Muscle of leg (tissue), 16 donors: ENCODE measurements at places on chromosomes 12 and 14. TPM values are rescaled to one million over a fixed set of nuclear protein-coding genes. Genes with fewer than 3 reads are reported as not detected.

DNA sequence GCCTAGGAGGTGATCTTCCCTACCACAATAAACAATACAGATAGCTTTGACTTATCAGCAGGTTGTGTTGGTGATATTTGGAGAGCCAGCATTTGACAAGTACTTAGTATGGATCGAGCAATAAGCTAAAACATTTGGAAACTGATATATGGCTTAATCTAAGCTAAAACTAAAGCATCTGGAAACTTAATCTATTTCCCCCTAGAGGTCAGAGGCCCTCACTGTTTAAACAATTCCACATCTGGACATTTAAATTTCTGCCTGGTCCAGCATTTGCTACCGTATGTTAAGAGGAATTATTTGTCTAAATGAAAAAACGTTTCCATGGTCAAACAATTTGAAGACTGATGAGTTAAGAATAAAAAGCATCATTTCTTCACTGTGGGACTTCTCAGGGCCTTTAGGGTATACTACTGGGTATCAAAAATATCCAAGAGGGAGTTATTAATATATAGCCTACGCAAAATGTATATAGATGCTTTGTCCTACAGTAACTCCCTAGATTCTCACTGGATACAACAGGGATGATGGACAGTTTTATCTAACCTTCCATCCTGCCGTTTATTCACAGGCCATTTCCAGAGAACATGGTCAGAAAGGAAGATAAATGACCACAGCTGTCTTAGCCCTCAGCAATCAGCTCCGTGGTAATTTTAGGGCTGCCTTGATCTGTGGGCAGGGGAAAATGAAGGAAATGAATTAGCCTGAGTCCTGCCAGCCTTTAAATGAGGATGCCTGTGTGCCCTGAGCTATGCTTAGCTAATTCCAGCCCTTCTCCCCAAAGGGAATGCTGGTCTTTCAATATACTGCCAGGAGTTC is 135.4 kb upstream of the NUDT4 start:
- DNase-seq, result peak; percentile 69

GRCh38 chr12:120767071-120768024 is 41.7 kb downstream of the ACADS start:
- no peak for DNase-seq

DNA sequence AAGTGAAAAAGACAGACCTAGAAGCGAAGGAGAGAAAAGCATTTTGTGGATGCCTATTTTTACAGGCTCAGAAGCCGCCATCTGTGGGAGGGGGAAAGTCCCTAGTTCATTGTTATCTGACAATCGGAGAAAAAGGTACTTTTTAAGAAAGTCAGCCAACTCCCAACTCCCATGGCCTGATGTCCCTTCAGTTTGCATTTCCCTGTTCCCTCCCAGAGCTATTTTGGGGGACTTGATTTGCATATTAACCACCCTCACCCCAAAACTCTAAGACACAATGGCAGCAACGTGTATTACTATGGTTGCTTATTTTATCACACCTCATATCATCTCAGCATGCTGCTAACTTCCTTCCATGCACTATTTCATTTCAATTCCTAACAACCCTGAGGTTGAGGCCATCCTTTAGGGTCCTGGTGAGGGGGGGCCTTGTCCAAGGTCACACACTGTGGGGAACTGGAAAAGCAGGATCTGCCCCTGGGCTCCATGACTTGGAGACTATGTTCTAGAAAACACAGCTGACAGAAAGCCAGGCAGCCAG is 18.7 kb downstream of the HVCN1 start:
- DNase-seq, result no peak

DNA sequence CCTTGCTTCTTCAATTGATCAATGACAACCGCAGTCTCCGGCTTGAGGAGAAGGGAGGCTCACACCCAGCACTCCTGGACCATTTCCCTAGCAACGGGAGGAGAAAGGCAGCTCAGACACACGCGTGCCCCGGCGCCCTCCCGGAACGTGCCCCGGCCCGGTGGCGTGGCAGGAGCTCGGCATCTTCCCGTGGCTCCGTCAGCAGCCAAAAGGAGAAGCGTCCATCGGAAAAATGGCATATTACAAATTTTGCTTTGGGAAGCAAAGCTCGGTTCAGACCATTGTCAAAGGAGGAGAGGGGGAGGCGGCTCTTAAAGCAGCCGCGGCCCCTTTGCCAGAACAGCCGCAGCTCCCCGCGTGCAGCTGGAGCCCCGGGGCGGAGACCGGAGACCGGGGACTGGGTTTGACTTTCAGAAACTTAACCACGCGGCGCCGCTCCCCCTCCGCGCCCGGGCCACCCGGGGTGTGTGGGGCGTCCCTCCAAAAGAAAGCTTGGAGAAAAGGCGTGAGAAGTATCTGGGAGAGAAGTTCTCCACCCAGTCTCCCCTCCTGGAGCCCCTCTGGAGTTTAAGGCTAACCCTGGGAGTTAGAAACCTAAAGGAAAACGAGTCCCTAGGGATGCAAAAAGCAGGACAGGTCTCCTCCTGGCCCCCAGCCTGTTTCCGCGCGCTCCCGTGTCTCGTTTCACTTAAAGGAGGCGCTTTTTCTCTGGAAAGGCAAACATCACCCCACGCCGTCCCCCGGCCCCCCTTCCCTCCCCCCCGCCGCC is 545 bp downstream of the PPFIA2 start:
- peak; percentile 83 for DNase-seq

GRCh38 chr14:71116568-71117122 is 209.4 kb downstream of the PCNX1 start:
- DNase-seq, result no peak

DNA sequence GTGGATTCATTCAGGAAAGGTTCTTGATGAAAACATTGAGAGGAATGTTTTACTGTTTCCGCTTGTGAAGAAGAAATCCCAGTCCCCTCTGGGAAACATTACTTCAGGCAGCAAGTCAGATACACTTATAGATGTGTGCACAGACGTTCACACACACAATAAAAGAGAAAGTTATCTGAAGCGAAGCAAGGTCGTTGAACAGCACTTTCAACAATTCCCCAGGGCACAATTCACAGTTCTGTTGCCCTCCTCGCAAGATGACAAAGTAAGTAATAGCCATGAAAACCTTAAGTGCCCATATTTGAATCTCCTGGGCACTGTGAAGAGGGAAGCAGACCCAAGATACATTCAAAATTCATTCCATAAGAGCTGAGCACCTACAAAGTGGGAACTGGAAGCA is 156.6 kb upstream of the CAND1 start:
- no peak for DNase-seq

GRCh38 chr12:125954362-125954761 is 889.1 kb downstream of the AACS start:
- DNase-seq, result no peak

GRCh38 chr12:105220929-105221290 is 15.1 kb downstream of the APPL2 start:
- no peak for DNase-seq

GRCh38 chr14:51865953-51866747 is 5.7 kb downstream of the GNG2 start:
- DNase-seq, result no peak

- peak; percentile 69 for DNase-seq
Observed at GRCh38 chr14:64708148-64709004, 4.2 kb downstream of the PLEKHG3 start.

DNA sequence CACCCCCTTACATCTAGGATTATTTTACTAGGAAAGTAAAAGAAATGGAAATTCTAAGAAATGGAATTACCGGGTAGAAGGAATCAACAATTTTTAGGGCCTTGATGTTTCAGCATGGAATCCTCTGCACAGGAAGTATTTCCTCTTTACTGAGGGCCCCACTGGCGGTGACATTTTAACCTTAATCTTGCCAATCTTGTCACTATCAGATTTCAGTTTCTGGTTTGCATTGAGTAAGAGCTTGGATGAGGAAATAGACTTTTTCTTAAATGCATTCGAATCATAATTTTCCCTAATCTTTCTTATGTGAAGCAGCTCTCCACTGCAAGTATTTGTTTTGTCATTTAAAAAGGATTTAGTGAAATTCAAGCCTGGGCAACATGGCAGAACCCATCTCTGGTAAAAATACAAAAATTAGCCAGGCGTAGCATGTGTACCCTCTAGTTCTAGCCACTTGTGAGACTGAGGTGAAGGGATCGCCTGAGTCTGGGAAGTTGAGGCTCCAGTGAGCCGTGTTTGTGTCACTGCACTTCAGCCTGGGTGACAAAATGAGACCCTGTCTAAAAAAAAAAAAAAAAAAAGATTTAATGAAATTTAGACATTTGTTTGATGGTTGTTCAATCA is 40.7 kb downstream of the TPCN1 start:
- DNase-seq, result no peak

DNA sequence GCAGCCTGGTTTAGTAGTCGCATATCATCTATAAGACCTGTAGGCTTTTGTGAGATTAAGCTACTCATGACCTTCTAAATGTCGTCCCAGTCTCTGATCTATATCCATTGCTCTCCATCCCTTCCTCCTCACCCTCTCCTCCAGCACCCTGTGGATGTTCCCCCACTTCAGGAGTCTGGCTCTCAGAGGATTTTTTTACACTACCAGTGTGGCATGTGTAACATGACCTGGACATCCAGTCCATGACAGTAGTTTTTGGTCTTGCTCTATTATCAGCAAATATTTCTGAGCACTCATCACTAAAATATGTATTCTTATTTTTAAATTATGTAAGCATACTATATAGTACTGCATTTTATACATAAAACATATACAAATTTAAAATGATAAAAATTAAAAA is 142.1 kb downstream of the DYRK2 start:
- DNase-seq, result peak; percentile 45

DNA sequence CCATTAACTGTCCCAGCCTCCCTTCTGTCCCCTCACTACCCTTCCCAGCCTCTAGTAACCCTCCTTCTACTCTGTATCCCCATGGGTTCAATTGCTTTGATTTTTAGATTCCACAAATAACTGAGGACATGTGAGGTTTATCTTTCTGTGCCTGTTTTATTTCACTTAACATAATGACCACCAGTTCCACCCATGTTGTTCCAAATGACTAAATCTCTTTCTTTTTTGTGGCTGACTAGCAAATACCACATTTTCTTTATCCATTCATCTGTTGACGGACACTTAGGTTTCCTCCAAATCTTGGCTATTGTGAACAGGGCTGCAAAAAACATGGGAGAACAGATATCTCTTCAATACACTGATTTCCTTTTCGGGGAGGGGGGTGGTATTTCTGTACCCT is 65.7 kb downstream of the PRKD1 start:
- DNase-seq, result no peak

GRCh38 chr14:69876221-69876847 is 2.9 kb upstream of the SMOC1 start:
- DNase-seq, result peak; percentile 54

DNA sequence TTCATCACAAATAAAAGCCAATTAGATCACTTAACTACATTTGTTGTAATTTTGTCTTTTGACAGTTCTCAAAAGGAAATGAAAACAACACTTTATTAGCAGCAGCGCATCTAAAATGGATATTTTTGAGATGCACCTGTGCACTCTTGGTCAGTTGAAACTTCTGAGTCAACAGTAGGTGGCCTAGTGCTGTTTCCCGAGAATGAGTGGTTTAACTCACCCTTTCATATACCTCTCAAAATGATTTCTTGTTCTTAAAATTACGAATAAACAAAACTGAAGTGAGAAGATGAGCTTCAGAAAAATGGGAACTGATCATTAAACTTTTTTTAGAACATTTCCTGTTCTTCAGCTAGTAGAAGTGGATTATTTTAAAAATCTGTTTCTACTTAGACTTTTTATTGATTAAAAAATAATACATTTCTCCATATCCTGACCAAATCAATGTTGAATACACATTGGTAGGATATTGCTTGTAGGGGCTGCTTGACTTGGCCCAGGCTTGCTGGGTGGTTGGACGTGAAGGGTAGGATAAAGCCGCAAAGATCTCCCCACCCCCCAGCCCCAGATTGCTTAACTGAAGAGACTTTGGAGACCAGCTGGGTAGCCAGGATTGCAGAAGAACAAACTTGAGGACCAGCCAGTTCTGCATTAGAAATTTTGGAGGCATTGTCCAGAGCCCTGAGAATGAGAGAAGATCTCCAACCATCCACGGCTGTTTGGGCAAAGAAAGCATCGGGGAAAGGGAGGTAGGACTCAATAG is 22.3 kb upstream of the STK38L start:
- DNase-seq, result peak; percentile 28

DNA sequence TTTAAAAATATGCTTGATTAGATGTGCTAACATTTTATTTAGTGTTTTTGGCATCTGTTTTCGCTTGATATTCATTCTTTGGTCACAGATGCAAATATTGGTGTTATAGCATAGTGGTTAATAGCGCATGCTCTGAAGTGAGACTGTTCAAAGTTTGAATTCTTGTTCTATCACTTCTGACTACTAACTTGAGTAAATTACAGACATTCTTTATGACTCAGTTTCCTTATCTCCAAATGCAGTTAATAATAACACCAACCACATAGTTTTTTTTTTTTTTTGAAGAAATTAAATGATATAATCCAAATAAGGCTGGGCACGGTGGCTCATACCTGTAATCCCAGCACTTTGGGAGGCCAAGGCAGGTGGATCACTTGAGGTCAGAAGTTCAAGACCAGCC is 81.0 kb downstream of the TMX1 start:
- no peak for DNase-seq

DNA sequence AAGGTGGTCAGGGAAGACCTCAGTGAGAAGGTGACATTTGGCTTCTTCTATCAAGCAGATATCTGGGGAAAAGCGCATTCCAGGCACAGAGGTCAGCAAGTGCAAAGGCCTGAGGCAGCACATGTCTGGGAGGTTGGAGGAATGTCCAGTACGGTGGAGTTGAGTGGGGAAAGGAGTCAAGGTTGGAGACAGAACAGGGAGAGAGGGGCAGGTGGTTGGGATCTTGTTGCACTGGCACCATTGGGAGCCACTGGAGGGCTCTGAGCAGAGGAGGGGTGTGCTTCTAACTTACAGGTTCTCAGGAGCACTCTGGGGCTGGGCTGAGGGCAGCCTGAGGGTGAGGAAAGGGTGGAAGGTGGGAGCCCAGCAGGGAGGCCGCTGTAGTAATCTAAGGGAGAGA is 52.1 kb downstream of the EID3 start:
- no peak for DNase-seq

- no peak for DNase-seq
Observed at GRCh38 chr14:90777358-90777757, 38.9 kb downstream of the TTC7B start.

GRCh38 chr14:99237288-99237687 is 34.7 kb downstream of the BCL11B start:
- DNase-seq, result no peak

- DNase-seq, result peak; percentile 96
Observed at GRCh38 chr14:65412032-65412846, at the start of gene FUT8. TSS of gene FUT8 (plus strand) at chr14:65412730. CDS start at chr14:65561564, 148,834 bp downstream.

DNA sequence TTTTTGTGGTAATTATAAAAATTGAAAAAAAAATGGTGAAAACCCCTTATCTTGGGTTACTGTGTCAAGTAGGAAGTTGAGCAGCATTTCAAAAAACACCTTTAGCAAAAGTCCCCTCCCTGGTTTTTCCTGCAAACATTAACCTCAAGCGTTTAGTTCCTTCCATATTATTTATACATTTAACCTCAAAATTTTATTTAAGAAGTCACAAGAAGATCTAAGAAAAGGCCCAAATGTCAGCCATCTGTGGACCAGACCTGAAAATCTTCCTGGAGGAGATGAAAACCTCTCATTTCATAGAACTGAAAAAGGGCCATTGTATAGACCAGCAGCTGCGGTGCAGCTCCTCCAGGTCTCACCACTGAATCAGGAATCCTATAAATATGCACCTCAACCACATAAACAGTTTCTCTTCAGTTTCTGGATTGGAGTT is 40.4 kb upstream of the BTG1 start:
- DNase-seq, result no peak

- no peak for DNase-seq
Observed at GRCh38 chr14:74077401-74077800, 6.9 kb downstream of the ALDH6A1 start.

Gene HCAR2
- 0.21 TPM for polyA plus RNA-seq

Gene PPFIA2
- 1.8 TPM for polyA plus RNA-seq

Gene KICS2
- polyA plus RNA-seq, result 2.6 TPM

Gene SYCP3
- polyA plus RNA-seq, result 1.2 TPM

Gene ITGB7
- polyA plus RNA-seq, result 1.1 TPM

Gene CIROP
- polyA plus RNA-seq, result not detected

Gene LRP1-AS
- polyA plus RNA-seq, result not detected
